ENCODE measurements at places on chromosomes 4 and X.

- H3K36me3 ChIP-seq: peaks cover 19% of the 10 kb centered on the region
- no peaks in the 10 kb centered on the region for H3K27me3 ChIP-seq
- DNase-seq: peak; percentile 28
- peak overlapping the region; percentile 87 for H3K27ac ChIP-seq
- H3K4me3 ChIP-seq: peak overlapping the region; percentile 88
These were observed 704 bp downstream of the FAM3A start for GRCh38 chrX:154515090-154515965.

GRCh38 chrX:1027133-1027532 is 185.3 kb downstream of the CRLF2 start:
- peak overlapping the region; percentile 59 for H3K27ac ChIP-seq
- peak overlapping the region; percentile 72 for H3K4me3 ChIP-seq
- peaks cover 16% of the 10 kb centered on the region for H3K27me3 ChIP-seq

DNA sequence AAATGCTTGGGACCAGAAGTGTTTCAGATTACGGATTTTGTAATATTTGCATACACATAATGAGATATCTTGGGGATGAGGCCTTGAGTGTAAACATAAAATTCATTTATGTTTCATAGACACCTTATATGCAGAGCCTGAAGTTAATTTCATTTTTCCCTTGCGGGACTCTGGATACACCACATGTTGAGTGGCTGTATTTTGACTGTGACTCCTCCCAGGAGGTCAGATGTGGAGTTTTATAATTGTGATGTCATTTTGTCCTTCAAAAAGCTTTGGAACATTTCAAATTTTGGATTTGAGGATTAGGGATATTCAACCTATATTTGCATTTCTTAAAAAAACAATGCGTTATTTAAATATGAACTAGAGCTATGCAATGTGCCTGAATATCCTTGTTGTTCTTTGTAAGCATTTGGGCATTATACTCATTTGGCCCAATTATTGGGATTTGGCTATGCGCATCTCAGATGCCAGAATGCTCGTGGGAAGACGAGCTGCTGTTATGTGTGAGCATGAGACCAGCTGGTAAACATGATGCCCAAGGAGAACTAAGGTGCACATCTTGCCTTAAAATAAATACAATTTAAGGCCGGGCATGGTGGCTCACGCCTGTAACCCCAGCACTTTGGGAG is 223.0 kb upstream of the STS start:
- no peak for DNase-seq
- no peak overlapping the region for H3K4me3 ChIP-seq
- H3K36me3 ChIP-seq: no peaks in the 10 kb centered on the region
- no peaks in the 10 kb centered on the region for H3K27me3 ChIP-seq
- no peaks in the 10 kb centered on the region for H3K4me1 ChIP-seq

GRCh38 chrX:39000802-39001201 is 199.5 kb downstream of the MID1IP1 start:
- H3K4me1 ChIP-seq: no peaks in the 10 kb centered on the region
- H3K27me3 ChIP-seq: no peaks in the 10 kb centered on the region
- H3K36me3 ChIP-seq: no peaks in the 10 kb centered on the region
- no peak for DNase-seq
- no peak overlapping the region for H3K4me3 ChIP-seq

DNA sequence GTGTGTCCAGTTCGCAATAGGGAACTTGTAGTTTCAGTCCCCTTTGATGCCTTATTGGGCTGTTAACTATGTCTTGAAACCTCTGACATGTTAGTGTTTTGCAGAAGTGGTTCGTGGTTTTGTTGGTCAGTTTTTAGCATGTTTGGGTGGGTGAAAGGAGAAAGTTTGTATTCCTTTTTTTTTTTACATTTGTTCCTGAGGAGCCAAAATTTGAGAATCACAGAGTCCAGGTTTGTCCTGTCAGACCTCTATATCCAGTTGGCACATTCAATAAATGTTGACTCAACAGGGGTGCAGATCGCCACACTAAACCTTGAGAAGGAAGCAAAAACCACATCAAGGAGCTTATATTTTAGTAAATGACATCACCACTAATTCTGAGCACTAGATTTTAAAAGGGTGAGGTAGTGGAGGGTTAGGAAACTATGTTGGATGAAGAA is 26.2 kb downstream of the DLG3 start:
- no peak overlapping the region for H3K27ac ChIP-seq
- H3K36me3 ChIP-seq: peaks cover 9% of the 10 kb centered on the region
- H3K4me3 ChIP-seq: no peak overlapping the region
- no peaks in the 10 kb centered on the region for H3K27me3 ChIP-seq
- no peak for DNase-seq

DNA sequence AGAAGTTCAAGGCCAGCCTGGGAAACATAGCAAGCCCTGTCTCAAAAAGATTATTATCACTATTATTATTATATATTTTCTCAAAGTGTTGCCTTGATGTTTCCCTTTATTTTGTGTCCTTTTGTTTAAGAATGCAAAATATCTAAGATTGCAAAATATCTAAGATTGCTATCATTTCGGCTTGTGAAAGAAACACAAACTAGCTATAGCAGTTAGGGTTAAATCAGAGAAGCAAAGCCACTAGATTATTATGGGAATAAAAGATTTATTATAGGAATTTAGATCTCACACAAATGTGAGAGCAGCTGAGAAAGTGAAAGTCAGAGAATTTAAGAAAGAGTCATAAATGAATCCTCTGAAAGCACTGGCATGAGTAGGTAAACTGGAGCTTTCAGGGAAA is 18.0 kb upstream of the TMEM184C start:
- H3K4me3 ChIP-seq: no peak overlapping the region
- no peaks in the 10 kb centered on the region for H3K36me3 ChIP-seq
- H3K4me1 ChIP-seq: no peaks in the 10 kb centered on the region
- H3K27me3 ChIP-seq: no peaks in the 10 kb centered on the region
- DNase-seq: no peak
- H3K27ac ChIP-seq: no peak overlapping the region

Data from activated naive CD8-positive, alpha-beta T cell treated with anti-CD3 and anti-CD28 coated beads for 36 hours (primary cell).